ENCODE measurements at places on chromosomes 2 and 18. TPM values are rescaled to one million over a fixed set of nuclear protein-coding genes. Genes with fewer than 3 reads are reported as not detected.
A peak's percentile ranks its signal among the peaks of the same experiment; 100 is the strongest.

RAMP1 gene
- total RNA-seq: 1.7 TPM

RAPGEF4 gene
- total RNA-seq: 0.13 TPM

PROKR1 gene
- not detected for total RNA-seq

SMAD4 gene
- 138 TPM for total RNA-seq

KCNG3 gene
- 7.1 TPM for total RNA-seq

SRD5A2 gene
- not detected for total RNA-seq

PRSS56 gene
- total RNA-seq: not detected

IL1R1 gene
- total RNA-seq: 12.7 TPM

- DNase-seq: no peak
Observed at GRCh38 chr2:167787562-167787961, 459.8 kb downstream of the STK39 start.

DNA sequence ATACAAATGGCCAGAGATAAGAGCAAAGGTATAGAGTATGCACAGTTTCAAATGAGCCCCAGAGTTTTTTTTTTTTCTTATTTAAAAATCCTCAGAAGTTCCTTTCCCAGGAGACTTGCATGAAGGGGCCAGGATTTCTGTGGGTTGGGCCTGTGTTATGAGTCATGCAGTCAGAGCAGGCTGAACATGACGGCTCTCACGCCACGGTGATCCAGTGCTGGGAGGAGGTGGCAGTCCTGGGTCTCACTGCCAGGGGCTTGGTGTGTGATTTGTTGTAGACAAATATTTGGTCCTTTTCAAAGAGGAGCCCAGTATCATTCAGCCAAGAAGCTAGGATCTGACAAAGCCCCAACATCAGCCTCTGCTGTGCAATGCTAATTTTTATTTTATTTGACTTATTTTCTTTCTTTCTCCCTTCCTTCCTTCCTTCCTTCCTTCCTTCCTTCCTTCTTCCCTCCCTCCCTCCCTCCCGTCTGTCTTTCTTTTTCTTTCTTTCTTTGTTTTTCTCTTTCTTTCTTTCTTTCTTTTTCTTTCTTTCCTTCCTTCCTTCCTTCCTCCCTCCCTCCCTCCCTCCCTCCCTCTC, 10.4 kb upstream of the KCNE4 start:
- peak; percentile 90 for DNase-seq

DNA sequence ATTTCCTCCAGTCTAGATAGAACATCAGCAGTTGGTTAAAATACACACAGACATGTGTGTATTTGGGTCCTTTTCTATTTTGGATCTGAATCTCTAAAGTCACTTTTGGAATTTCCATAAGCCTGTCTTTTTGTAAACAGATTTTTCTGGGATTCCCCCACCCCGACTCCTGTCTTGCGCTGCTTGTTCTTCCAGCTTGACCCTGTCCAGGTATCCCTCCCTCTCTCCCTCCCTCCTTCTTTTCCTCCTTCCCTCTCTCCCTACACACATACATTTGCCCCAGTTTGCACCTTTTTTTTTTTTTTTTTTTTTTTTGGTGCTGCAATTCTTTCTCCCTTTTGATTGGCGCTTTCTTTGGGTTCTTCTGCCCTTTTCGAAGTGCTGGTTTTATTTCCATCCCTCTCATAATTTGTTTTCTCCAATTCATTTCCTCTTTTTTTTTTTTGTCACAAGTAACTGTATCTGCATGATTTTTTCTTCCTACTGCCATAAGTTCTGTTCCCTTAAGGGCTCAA, 114.8 kb upstream of the SERTAD2 start:
- no peak for DNase-seq

DNA sequence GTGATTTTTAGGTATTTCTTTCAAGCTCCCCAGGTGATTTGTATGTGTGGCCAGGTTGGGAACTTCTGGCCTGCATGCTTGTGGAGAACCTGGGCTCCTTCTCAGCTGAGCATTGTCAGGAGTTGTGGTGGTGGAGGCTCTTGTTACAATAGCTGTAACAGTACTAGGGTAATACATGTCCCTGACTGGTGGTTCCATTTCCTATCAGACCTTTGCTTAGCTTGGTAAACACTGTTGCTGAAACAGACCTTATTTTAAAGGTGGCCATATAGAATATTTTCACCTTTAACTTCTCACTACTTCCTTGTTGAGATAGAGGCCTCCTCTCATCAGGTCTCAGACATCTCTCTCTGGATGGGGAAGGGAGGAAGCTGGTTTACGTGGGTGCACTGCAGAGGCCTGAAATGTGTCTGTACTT, 79.2 kb downstream of the SETBP1 start:
- no peak for DNase-seq

DNA sequence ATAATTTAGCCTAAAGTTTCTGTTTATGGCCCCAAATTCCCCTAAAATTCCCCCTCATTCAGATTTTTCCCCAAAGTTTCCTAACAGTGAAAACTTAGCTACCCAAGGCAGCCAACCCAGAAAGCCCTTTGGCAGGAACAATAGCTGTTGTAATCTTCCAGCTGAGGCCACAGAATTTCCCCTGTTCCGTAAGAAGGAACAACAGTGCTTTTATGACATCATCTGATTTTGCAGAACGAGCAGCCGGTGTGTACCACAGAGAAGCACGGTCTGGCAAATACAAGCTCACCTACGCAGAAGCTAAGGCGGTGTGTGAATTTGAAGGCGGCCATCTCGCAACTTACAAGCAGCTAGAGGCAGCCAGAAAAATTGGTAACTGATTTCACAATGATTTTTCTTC, 6.3 kb downstream of the TNFAIP6 start:
- DNase-seq: no peak

- DNase-seq: peak; percentile 29
Observed at GRCh38 chr2:175036582-175037018, 31.4 kb upstream of the CHN1 start.

DNA sequence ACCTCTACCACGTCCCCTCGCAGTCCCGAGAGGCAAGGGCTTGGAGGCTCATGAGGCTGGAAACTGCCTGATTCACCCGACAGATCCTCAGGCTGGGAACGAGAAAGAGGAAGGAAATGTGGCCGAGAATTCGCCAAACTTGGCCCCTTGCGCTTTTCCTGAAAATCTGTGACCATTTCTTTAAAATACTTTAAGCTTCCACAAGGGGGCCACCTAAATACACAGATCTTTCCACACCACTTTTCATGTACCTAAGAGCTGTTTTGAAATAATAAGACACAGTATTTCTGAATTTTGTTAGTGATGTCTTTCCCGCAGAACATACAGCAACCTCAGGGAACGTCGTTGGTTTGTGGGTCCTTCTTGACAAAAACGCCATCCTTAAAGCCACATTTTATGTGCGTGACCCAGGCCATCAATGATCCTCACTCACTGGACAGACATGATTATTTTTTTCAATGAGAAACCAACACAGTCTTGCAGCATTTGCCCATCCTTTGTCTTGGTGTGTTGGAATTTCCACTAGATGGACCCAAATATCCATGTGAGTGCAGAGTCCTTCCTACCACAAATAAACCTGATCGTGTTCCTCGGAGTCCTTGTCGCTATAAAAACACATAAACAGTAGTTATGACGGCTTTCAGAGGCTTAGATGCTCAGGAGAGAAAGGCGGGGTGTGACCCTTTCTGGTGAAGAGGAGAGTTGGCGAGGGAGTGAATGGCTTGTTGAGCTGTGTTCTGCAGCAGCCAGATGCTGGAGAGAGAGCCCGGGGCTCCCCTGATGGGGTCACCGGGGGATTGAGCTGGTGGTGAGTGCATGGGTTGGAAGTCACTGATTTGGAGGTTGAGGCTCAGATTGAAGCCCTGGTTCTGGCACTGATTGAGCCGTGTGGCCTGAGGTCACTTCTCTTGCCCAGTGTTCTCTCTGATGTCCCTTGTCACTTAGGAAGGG, 25.0 kb downstream of the DCDC2C start:
- peak; percentile 38 for DNase-seq

GRCh38 chr18:67363694-67364093, 152.8 kb downstream of the DSEL start:
- no peak for DNase-seq

DNA sequence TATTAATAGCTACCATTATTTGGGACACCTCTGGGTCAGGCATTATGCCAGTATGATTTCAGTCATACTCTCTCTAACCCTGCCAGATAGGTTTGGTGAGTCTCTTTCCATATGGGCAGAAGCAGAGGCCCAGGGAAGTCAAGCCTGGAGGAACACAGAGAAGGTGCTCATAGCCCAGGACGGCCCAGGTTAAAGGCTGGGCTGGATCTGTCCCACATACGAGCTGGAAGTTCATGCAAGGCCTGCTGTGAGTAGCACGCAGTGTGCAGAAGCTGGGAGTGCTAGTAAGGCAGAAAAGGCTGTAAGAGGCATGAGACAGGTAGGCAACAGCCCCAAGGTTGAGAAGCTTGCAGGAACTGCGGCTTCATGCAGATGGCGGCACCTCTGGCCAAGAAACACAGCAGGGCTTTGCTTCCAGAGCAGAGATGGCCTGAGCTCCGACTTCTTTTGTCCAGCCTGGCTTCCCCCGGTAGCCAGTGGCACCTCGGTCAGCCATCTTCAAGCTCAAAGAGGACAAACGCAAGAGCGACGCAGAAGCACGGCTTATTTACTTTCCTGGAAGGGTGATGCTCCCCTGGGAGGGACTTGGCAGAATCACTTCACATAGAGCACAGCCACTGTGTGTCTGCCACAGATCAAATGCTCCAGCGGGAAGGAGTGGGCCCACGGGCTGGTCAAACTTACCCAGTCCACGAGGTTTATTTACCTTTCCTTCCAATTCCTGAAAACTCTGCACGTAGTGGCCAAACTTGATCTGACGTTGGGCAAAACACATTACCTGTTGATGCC, 58.5 kb upstream of the MAP4K4 start:
- DNase-seq: no peak

- DNase-seq: peak; percentile 36
Observed at GRCh38 chr2:3633089-3633981, 24.7 kb upstream of the ALLC start.

DNA sequence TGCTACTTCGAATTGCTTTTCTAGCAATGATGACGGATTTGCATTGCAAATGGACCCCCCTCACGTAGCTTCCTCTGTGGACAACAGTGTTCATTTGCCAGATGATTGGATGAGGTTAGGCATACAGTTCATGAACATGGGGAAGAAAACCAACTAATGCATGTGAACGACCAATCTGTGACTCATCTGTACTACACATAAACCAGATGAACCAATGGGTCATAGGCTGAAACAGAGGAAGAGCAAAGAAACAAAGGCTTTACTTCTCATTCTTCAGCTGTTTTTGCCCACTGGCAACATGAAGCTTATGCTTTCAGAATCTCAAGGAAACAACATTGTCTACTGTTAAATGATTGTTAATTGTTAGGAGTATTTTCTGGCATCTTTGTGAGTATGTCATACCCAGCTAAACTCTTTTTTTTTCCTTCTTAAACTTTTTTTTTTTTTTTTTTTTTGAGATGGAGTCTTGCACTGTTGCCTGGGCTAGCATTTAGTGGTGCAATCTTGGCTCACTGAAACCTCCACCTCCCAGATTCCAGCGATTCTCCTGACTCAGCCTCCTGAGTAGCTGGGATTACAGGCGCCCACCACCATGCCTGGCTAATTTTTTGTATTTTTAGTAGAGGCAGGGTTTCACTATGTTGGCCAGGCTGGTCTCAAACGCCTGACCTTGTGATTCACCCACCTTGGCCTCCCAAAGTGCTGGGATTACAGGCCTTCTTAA, 35.5 kb downstream of the EFEMP1 start:
- DNase-seq: peak; percentile 50

All from SJSA1 (cell line).